ENCODE measurements at places on chromosomes 5 and 9. TPM values are rescaled to one million over a fixed set of nuclear protein-coding genes. Genes with fewer than 3 reads are reported as not detected.

- DNase-seq: no peak
Observed at GRCh38 chr5:92070786-92071185, 687.7 kb upstream of the ARRDC3 start.

DNA sequence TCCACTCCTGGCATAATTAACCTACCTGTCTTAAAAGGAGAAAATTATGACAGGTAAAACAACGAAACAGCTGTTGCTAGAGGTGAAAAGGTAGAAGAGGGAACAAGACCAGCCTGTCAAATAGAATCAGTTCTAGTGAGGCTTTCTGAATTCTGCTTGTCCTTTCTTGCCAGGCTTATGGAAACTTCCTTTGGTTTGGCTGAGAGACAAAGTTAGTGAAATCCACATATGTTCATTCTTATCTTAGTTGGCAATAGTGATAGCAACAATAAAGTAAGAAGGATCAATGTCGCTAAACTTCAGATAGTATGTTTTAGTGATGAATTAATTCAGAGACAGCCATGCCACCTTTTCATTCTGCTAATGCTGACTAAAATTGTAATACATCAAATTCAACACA, 34.4 kb downstream of the HAPLN1 start:
- DNase-seq: no peak

The F2RL1 gene
- 1.2 TPM for total RNA-seq

DNA sequence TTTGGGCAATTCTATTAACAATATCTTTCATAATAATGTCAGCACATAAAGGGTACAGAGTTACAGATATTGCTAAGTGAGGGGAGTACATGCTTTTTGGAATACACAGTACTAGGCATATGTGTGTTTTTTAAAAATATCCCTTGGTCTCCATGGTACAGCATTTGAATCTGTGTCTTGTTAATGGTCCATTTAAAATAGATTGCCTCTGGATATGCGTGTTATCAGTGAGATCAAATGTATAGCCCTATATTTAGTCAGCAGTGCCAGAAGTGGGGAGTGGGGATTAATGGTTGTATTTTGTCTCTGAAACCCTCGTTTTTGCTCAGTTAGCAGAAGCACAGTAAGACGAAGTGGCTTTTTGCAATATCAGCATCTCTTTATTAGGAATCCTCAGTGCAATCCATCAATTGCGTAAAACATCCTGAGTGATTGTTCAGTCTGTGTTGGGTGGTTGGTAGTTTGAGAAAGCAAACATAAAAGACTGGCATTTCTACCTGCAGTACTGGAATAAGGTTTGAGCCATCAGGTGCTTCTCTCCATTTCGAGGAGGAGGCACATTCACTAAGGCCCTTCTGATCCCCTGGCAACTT, 19.0 kb downstream of the SKP2 start:
- no peak for DNase-seq

The VCP gene
- total RNA-seq: 193 TPM

- peak; percentile 71 for DNase-seq
Observed at GRCh38 chr5:160118349-160119141, 705 bp downstream of the PWWP2A start.

DNA sequence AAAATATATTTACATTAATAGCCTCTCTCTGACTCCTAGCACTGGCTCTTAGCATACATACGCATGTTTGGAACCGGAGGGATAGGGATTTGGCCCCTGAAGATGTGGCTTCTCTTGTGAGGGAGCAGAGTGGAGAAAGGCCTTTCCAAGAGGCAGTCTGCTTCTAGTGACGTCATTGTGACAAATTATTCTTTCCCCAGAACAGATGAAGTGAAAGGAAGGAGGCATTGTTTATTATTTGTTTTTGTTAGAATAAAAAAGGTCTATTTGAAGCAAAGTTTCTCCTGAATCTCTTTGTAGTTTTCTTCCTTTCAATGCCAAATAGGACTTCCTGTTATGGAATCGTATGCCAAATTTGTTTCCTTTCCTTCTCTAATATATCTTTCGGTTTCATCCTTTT, 361.6 kb downstream of the ICE1 start:
- no peak for DNase-seq

The SMIM33 gene
- total RNA-seq: not detected

- DNase-seq: no peak
Observed at GRCh38 chr5:14917719-14918118, 46.1 kb upstream of the ANKH start.

DNA sequence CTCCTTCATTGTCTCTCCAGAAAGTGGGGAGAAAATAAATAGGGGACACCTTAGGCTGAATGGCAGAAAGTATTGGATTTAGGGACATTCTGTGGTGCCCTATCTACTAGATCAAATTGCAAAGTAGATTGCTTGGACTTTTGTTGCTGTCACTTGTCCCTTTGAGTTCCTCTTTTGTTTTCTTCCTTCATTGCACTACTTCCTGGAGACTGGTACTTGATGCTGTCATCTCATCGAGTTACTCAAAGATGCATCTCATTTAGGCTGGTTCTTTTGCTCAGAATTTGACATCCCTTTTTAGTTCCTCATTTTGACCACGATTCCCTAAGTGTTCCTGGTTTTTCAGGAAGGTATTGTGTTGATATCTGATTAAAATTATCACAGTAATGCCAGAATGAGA, 137.6 kb downstream of the ADGRV1 start:
- DNase-seq: no peak

DNA sequence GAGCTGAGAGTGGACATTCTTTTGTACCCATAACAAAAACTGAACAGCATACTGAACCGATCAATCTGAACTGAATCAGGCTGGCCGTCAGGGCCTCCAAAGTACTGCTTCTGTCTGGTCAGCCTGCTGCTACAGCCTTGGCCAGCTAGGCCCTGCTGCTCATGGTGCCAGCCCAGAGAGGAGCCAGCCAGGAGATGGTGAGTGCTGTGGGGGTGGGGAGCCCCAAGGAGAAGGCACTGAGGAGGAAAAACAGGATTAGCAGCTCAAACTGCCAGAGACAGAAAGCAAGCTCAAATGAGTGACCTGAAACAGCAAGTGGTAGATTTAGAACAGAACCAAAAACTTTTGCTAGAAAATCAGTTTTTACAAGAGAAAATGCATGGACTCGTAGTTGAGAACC, 23.9 kb downstream of the SRP19 start:
- peak; percentile 48 for DNase-seq
